ENCODE measurements at places on chromosomes 11 and 22.
A peak's percentile ranks its signal among the peaks of the same experiment; 100 is the strongest.

DNA sequence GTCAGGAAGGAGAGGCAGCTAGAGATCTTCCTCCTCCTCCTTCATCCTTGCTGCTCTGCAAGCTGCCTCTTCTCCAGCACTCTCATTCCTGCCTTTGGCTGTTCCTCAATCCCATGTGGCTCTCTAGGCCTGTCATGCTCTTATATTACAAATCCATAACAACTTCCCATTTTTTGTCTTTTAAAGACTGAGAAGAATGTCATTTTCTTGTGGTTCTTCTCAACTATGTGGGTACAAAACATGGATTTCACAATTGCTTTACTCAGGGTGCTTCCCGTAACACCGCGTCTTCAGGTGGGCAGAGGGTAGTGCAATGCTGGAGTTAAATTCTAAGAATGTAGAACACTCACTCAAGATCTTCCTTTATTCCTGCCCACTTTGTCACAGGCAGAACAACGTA is 6.8 kb upstream of the CAT start:
- DNase-seq = no peak

DNA sequence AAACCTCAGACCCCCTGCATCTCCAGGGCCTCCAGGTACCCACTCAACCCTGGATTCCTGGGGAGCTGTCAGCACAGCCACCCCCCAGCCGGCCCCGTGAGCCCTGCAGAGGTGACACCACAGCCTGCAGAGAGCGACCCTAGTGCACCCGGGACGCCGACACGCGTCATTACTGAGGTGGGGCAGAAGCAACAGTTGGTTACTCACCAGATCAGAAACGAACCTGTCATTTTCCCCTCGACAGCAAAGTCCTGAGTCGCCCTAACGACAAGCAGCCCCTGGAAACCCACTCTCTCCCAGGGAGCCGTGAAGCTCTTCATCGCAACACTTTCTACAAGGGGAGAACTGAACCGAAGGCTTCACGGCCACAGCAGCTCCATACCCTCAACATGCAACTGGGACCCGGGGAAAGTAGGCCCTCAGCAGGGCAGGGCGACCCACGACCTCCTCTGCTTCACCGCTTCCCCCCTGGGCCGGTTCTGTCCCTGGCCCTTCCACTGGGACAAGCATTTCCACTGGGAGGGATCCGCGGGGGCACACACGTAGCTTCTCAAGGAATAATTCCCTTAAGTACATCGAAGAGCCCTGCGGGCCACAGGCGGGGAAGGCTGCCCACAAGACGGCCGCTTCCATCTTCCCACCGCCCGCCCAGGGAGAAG is 1.6 kb downstream of the BRD1 start:
- DNase-seq = no peak

DNA sequence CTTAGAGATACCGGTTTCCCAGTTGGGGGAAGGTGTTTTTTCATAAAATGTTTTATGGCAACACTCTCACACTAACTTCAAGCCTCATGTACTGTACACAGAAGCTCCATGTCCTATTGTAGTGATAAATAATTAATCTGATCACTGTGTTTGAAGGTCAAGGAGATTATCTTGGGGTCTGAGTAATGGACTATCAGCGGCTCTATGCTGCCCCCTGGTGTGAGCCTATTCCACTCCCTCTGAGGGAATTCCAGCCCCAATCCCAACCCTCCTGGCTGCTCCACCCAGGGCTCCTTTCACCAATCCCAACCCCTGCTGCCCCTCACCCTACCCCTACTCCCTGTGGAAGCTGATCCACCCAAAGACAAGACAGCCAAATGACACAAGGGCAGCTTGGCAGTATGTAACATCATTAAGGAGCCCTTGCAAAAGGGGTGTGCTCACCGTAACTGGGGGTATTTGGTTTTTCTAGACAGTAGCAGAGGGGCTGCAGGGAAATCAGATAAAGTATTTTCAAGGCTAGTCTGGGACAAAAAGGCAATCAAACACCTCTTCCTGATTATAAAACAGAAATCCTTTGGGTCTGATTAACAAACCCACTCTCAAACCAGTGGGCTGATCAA is 22.3 kb downstream of the HPS4 start:
- DNase-seq = peak; percentile 51

- no peak for DNase-seq
These were observed 49.3 kb downstream of the FBLN1 start for GRCh38 chr22:45552017-45552411.

GRCh38 chr11:19625438-19625837 is 87.2 kb upstream of the NAV2 start:
- DNase-seq = no peak

- DNase-seq = no peak
These were observed 27.0 kb downstream of the CABIN1 start for GRCh38 chr22:24037851-24038765.

DNA sequence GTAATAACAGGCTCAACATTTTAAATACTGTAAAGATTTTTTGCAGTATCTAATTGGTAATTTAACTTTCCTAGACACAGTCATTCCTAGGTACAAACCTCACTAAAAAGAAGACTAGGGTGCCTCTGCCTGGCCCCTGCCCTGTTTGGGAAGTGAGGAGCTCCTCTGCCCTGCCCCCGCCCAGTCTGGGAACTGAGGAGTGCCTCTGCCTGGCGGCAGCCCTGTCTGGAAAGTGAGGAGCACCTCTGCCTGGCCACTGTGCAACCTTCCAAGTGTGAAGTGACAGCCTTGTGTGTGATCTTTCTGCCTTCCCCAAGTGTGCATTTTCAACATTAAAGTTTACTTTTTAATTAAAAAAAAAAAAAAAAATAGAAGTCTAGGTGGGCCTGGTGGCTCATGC is 4.2 kb downstream of the CHORDC1 start:
- no peak for DNase-seq

DNA sequence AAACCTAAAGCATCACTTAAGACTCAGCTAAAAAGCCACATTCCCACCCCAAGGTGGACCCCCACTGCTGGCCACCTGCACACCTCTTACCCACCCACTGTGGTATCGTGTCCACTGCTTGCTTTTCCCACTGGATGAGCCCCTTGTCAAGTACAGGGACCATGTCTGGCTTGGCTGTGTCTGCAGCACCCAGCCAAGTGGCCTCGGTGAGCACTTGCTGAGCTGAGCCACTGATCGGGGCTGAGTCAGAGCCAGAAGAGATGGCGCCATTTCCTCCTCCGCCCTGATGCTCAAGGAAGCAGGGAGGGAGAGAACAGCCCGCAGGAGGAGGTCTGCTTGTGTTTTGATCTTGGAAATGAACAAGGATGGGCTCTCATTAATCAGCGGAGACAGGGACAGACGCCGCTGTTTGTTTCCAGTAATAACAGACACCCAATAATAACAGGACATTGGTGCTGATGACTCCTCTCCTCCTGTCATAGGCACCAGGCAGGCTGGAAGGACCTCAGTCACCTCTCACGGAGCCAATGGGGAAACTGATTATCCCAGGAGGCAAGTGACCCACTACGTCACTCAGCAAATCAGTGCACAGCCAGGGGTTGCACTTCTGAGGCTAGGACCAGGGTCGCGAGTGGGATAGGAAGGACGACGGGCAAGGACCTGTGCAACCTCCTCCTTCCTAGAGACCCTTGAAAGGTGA is 85.2 kb upstream of the RTL6 start:
- DNase-seq = no peak

DNA sequence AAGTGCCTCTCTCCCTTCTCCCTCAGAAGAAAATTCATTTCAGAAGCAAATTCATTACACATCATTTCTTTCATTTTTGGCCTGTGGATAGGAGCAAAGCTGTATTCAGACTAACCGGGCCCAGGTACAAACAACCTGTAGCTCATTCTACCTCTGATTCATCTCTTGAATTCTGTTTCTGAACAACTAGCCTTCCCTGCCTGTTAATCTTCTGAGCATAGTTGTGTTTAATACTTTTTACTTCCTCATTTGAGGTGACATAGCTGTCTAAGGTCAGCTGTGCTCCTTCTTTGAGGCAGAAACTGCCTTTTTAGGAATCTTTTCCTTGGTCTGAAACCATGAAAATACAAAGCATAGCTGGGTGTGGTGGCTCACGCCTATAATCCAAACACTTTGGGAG is 12.6 kb upstream of the IL18BP start:
- no peak for DNase-seq

- DNase-seq = no peak
These were observed 109.1 kb downstream of the KCNQ1 start for GRCh38 chr11:2553886-2554285.

DNA sequence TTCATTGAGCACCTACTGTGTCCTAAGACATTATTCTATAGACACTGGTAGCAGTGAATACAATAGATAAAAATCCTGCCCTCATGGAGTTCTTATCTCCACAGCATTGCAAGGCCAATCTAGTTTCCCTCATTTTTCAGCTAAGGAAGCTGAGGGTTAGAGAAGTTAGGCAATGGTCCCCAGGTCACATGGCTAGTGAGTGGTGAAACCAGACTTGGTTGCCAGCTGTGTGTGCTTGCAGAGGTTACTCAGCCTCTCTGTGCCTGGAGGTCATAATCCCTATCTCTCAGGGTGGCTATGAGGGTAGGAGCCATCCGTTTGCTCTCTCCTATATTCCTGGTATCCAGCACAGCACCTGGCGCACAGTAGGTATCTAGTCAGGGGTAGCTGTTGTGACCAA is 147.7 kb upstream of the SEZ6L start:
- no peak for DNase-seq

DNA sequence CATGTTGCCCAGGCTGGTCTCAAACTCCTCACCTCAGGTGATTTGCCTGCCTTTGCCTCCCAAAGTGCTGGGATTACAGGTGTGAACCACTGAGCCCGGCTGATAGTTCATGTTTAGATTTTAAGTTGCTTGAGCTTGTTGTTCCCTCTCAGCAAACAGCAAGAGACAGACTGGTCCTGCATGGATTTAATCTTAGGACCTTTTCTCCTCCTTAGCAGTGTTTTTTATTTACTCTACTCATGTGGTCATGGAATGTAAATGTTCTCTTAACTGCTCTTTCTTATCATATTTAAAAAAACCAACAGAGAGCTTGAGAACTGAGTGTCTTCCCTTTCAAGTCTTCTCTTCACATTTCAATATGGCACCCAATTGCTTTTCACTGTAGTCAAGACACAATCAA is 22.7 kb upstream of the PRDM10 start:
- no peak for DNase-seq

- DNase-seq = no peak
These were observed 10.5 kb downstream of the TXN2 start for GRCh38 chr22:36470994-36471331.

GRCh38 chr11:2208691-2209369 is 37.2 kb upstream of the TH start:
- no peak for DNase-seq

DNA sequence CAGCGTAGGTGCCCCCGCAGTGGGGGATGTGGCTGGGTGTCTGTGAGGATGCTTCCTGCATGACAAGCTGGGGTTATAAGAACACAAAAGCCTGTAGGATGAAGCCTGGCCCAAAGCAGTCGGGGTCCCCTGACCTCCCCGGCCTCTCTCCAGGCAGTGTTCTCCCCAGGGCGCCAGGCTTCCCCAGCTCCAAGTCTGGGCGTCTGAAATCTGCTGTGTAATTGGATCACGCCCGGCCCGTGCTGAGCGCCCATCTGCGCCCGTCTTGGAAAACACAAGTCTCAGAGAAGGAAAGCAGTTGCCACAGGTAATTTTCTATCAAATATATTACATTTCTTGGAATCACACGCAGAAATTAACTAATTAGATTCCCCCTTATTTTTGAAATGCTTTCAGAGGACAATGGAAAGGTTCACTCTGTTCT is 233.3 kb downstream of the CTTN start:
- DNase-seq = peak; percentile 38

- DNase-seq = no peak
These were observed 24.8 kb downstream of the PTPRJ start for GRCh38 chr11:48005136-48005535.

- peak; percentile 7 for DNase-seq
These were observed 70.3 kb downstream of the MAML2 start for GRCh38 chr11:96272529-96273222.

- DNase-seq = no peak
These were observed 4.3 kb upstream of the PHLDA2 start for GRCh38 chr11:2933375-2934020.

DNA sequence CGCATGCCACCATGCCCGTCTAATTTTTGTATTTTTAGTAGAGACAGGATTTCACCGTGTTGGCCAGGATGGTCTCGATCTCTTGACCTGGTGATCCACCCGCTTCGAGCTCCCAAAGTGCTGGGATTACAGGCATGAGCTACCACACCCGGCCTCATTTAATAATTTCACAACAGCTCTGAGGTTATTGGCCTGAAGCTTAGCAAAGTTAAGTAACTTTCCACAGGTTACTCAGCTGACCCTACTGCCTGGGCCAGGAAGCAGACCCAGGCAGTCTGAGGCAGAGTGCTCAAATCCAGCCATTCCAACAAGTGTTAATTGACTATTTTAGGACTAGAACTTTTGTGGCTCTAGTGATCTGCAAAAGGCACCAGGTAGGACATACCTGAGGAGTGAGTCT is 52.2 kb upstream of the L3MBTL2 start:
- DNase-seq = no peak

DNA sequence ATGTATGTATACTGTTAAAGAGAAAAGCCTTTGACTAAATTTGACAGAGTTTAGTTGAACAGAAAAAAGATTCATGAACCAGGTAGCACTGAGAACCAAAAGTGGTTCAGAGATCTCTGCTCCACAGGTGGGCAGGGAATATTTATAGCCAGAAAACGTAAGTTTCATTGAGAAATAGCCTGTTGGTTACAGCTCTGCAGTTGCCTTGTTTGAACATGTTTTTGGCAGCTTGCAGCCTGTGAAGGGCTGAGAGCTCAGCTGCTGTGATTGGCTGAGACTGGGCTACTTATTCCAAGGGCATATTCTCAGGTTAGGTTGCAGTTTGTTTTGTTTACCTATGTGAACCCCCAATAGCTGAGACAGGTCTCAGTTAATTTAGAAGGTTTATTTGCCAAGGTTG is 13.5 kb upstream of the ZNF74 start:
- no peak for DNase-seq

DNA sequence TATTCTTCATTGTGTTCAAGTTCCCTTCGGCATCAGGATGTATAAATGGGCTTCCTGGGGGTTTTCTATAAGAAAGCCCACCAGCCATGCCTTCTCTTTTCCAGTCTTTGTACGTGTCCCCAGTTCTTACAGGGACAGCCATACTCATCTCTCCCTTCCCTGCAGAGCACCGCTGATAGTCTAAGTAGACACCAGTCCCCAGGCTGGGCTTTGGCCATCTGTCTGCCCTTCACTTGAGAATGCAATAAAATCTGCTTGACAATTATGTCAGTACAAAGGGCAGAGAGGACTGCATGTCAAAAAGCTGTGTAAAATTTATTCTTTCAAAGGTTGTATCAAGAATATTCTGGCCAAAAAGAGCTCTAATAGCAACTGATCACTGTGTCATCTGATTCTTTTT is 27.3 kb downstream of the NTM start:
- no peak for DNase-seq

GRCh38 chr11:120056301-120057027 is 81.4 kb downstream of the TRIM29 start:
- no peak for DNase-seq

- peak; percentile 87 for DNase-seq
These were observed 61.5 kb downstream of the TMPRSS5 start for GRCh38 chr11:113644605-113645004.

DNA sequence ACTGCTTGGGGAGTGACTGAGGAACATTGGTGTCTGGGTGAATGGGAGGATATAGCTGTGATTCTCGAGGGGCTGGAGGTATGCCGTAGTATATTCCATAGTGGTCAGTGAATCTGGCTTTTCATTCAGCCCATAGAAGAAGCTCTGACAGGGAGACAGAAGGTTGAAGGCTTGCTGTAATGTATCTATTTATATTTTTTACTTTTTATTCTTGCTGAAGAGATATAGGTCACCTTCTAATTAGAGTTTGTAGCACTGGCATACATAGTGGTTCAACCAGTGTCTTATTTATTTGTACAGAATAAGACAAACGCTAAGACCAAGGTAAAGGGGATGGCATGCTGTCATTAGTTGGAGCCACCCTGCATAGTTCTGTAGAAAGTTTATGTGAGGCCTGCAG is 10.0 kb downstream of the TRIM44 start:
- no peak for DNase-seq
